ENCODE measurements at places on chromosomes 1 and 21.

GRCh38 chr1:67948151-67949080, 102.0 kb downstream of the DIRAS3 start:
- DNase-seq = no peak

GRCh38 chr1:234969011-234969441, 159.6 kb downstream of the TOMM20 start:
- peak; percentile 72 for DNase-seq

- DNase-seq = no peak
These were observed 1.2 kb downstream of the PTPN14 start for GRCh38 chr1:214550013-214550856.

GRCh38 chr1:106768077-106768476, 288.4 kb upstream of the PRMT6 start:
- DNase-seq = no peak

GRCh38 chr1:190098756-190099155, 378.9 kb downstream of the BRINP3 start:
- DNase-seq = no peak

DNA sequence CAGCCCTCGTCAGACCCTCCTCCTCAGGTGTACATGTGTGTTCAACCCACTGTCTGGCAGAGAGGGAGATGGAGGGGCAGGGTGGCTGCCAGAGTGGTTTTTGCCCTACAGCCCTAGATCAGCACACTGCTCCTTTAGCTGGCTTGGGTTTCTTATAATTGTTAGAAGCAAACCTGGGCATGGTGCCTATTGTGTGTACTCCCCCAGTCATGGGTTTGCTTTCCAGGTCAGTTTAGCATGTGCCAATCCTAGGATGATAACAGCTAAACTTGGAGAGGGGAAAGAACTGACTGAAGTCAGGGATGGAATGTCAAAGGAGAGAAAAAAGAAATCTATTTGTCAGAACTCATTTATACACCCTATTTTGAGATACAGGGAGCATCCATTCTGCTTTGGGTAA, 63.3 kb downstream of the UCK2 start:
- DNase-seq = no peak

GRCh38 chr1:151833172-151833900, 1.7 kb upstream of the RORC start:
- no peak for DNase-seq

- DNase-seq = no peak
These were observed 8.6 kb upstream of the EPHA2 start for GRCh38 chr1:16164213-16165072.

- no peak for DNase-seq
These were observed 202.6 kb downstream of the SLC45A1 start for GRCh38 chr1:8520483-8520966.

- DNase-seq = no peak
These were observed 59.2 kb downstream of the IVNS1ABP start for GRCh38 chr1:185257950-185258208.

- DNase-seq = no peak
These were observed 1.7 kb upstream of the TMEM61 start for GRCh38 chr1:54978528-54979326.

DNA sequence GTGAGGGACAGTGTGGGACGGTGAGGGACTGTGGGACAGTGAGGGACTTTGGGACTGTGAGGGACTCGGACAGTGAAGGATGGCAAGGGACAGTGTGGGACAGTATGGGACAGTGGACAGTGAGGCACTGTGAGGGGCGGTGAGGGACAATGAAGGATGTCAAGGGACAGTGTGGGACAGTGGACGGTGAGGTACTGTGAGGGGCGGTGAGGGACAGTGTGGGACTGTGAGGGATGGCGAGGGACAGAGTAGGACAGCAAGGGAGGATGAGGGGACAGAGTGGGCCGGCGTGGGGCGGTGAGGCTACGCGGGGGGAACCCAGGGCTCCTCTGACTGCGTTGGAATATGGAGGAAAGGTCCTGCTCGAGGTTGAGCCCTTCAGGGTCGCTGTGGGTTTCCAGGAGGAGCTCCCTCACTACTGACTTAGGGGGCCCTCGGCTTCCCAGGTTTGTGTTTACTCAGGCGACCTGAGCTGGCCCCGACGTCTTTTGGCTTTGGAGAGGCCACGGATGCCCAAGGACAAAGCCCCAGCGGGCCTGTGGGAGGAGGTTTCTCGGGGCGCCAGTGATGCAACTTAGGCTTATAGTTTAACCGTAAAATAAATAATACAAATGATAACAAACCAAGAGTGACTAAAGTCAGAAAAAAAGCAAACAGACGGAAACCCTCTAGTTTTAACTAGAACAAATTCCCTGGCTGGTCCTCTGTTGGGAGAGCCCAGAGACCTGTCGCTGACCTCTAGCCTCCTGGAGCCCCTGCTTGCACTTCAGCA, 1.1 kb upstream of the ERRFI1 start:
- no peak for DNase-seq

- DNase-seq = no peak
These were observed 27.8 kb downstream of the SYT2 start for GRCh38 chr1:202682477-202682876.

DNA sequence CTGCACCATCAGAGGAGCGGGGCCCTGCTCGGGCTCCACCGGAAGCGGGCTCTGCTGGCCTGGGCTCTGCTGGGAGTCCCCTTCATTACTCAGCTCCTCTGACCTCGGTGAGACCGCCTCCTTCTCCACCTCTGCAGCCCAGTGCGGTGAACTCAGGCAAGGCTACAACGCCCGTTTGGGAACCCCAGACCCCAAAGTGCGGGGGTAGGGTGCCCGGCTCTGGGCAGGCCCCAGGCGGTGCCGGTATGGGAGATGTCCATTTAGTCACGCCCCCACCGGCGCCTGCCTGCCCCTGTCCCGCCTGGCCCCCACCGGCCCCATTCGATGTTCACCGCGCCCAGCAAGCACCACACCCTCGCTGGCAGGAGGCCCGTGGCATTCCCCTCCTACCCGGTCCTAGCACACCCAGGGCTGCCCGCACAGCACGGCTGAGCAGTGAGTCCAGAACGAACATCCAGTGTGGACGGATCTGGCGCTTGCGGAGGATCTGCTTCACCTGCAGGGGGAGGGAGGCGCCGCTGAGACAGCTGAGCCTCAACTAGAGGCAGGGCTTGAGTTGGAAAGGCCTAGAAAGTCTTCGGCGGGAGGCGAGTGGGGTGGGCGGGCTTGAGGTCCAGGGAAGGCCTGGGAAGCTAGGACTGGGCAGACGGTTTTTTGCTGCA, 10.0 kb downstream of the MAP3K6 start:
- no peak for DNase-seq

- no peak for DNase-seq
These were observed 13.3 kb downstream of the EPHA8 start for GRCh38 chr1:22576617-22577016.

DNA sequence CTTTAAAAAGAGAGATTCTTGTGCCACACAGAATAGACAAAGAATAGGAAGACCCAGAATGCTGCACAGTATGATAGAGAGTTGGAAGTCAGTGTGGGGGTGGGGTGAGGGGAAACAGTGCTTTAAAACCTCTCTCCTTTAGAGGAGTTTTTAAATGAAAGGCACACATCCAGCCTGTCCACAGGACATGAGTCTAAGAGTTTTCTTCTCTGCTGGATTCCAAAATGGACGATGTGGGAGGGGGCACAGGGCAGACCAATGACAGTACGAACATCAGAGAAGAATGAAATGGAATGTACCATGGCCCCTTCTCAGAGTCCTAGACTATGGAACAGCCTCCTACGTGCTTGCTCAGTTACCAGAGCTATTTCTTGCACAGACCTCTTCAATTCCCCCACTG, 458.2 kb upstream of the DAB1 start:
- no peak for DNase-seq

DNA sequence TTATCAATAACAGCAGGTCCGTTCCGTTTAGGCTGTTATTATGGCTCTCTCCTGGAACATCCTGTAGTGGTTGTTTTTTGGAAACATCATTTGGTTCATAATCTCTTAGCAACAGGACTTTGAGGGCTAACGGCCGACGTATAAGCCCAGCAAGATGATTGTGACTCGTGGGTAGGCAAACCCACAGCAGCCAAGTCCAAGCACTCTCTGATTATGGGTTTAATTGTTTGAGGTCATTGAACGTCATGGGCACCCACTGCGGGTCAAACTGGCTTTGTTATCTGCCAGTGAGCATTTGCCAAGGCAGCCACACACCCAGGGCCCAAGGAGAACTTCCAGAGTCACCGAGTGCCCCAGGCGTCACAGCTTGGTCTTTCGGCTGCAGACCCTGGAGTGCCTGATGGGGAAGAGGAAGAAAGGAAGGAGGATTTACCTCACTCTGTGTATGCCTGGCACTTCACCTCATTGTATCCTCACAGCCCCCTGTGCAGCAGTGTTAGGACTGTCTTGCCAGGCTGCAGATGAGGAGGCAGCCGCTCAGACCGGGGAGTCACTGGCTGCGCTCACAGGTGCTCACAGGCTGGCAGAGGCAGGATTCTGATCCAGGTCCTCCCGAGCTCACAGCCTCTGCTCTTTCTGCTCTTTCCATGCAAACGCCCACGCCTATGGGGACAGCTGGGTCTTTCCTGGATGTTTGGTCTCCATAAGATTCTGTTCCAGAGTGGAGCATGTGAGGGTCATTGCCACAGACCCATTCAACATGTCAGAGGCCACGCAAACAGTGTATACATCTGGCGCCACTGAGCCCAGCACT, 30.8 kb upstream of the EPS8L3 start:
- DNase-seq = no peak

DNA sequence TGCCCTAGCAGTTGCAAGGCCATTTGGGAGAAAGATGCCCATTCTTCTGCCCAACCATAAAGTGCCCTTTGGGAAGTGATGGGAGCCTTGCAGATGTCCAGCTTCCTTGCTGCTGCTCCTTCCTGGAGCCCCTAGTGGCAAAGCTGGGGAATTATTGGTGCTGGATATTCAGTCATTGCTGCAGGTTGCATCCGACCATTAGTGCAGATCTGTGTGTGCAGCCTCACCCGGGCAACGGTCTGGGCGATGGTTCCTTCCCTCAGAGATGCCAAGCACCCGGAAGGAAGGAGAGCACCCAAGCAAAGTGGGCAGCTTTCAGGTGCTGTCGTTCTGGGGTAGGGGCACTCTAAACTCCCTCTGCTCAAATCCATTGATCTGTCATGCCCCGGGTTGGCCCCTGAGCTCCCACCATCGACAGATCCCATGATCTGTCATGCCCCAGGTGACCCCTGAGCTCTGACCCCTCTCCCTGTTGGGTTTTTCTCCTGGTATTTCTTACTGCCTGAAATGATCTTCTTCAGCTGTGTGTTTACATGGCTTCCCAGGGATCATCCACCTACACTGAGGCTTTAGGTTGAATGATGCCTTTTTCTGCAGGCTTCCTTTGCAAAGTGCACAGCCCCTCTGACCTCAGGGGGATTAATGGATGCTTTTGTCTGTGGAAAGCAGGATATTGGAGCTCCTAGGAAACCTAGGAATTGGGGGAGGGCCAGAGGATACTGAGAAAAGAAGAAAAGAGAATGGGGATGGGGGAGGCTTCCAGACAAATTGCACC, 467.5 kb downstream of the PTPRU start:
- peak; percentile 23 for DNase-seq

DNA sequence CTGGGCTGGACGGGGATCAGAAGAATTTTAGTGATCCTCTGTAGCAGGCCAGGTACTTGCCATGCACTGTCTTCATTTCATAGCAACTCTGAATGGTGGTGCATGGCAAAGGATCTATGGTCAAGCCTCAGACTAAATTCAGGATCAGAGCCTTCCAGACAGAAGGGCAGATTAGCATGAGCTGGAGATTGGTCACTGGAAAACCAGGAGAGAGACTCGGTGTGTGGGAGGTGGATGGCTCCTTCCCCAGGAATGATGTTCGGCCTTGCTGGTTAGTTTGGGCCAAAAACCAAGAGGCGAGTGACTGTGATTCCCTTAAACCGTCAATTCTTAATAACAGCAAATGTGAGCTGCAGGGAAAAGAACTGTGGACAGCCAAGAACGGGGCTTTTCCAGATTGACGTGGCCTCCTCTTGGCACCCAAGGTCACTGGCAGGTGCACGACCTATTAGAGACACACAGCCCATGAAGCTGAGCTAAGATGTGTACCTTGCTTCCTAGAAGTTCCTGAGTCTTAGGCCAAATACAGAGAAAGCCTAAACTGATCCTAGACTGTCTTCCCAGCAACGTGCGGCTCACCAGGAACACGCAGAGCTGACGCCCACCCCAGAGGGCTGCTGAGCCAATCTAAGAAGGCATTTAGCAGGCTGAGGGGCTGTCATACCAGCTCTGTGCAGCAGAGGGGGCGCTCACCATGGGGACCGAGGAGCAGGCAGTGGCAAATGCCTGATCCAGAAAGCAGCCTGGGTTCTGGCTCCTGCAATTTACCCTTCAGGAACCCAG, 18.5 kb downstream of the ALDH4A1 start:
- DNase-seq = peak; percentile 56

DNA sequence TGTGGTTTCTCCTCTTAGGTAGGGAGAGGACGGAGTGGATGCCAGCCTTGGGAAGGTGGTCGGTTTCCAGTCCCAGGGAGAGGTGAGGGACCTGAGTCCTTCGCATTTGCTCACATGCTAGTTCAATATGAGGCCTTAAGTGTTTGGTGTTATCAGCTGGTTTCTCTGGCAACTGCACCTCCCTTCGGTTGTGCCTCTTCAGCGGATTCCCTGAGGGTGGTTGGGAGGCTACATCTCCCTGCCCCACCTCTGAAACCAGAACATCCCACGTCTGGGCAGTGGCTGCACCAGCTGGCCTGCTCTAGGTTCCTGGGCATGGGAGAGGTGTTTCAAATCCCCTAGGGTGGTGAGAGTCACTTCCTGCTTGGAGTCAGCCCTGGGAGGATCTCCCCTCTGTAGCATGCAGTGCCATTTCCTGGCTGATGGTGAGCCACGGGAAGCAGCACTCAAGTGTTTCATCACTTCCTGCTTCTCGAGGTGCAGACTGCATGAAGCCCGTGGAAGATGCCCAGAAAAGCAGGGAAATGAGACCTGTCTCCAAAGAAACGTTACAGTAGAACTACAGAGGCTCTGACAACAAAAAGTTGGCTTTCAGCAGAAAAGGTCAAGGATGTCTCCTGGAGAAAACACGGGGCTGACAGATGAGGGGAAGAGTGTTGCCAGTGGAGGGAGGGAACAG, 4.5 kb downstream of the TMEM125 start:
- DNase-seq = peak; percentile 60

GRCh38 chr1:197388801-197389200, 120.7 kb downstream of the CRB1 start:
- no peak for DNase-seq

GRCh38 chr21:41048623-41049022, 119.3 kb upstream of the BACE2 start:
- DNase-seq = no peak

DNA sequence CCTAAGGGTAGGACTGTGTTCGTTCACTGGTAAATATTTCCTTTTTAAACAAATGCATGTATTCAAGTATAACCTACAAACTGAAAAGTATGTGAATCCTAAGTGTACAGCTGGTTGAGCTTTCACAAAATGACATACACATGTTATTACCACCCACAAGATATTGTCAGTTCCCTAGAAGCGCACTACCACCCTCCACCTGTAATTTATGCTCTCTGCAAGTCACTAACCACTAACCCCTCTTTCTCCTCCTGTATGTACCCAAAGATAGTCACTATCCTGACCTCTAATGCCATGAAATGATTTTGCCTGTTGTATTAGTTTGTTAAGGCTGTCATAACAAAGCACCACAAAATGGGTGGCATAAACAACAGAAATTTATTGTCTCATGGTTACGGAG, 82.8 kb upstream of the CHODL start:
- no peak for DNase-seq

All from DMS79 treated with DMSO at 0.1 percent for 48 hours (cell line).